ENCODE measurements at places on chromosomes 2 and 18. TPM values are rescaled to one million over a fixed set of nuclear protein-coding genes. Genes with fewer than 3 reads are reported as not detected.

Gene FEV
- not detected for total RNA-seq

Gene MTLN
- 65.7 TPM for total RNA-seq

Gene C2orf80
- total RNA-seq: not detected

Gene PTPRN
- total RNA-seq: under 0.01 TPM

Gene ACADL
- not detected for total RNA-seq

Gene RUFY4
- not detected for total RNA-seq
